ENCODE measurements at places on chromosomes 2 and 18.
A peak's percentile ranks its signal among the peaks of the same experiment; 100 is the strongest.

DNA sequence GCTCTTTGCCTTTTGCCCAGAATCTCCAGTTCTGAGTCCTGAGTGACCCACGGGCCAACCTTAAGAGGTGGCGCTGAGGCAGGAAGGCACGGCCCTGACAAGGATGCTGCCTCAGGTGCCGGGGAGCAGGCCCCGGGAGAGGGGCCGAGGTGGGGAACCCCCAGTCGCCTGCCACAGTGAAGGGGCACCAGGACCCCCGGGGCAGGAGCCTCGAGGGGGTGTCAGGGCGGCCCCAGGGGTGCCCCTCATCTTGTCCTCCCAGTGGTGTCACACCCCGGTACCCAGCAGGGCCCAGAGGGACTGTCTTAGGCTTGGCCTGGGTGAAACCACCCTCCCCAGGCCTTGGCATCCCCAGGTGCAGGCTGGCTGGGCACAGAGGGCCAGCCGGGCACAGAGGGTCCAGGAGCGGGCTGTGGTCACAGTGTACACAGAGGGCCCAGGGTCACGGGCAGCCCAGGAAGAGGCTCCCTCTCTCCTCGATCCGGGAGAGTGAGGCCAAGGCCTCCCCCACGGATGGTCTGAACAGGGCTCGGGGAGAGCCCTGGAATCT lies 1.0 kb downstream of the PDCD1 start:
- no peak for DNase-seq

DNA sequence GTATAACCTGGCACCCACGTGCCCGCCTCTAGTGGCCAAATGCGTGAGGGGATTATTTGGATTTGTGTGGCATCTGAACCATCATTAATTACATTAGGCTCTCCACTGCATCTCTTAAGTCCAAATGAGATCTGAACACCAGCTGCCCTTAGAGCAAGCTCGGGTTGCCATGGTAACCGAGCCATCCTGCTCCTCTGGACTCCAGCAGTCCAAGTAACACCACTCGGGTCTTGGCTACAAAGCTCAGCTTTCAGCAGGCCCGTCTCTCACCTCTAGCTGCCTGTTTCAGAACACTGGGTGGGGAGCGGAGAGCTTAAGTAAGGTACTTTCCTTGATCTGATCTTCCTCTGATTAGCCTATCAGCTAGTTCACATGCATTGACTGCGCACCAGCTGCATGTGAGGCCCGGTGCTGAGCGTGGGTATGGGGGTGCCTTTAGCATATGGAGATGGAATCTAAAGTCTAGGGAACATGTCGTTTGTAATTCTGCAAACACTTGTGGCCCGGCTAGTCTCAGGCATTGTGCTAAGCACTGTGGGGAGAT lies 14.1 kb upstream of the CYS1 start:
- DNase-seq: no peak

GRCh38 chr18:79857082-79857671 lies 59.4 kb downstream of the KCNG2 start:
- peak; percentile 54 for DNase-seq

DNA sequence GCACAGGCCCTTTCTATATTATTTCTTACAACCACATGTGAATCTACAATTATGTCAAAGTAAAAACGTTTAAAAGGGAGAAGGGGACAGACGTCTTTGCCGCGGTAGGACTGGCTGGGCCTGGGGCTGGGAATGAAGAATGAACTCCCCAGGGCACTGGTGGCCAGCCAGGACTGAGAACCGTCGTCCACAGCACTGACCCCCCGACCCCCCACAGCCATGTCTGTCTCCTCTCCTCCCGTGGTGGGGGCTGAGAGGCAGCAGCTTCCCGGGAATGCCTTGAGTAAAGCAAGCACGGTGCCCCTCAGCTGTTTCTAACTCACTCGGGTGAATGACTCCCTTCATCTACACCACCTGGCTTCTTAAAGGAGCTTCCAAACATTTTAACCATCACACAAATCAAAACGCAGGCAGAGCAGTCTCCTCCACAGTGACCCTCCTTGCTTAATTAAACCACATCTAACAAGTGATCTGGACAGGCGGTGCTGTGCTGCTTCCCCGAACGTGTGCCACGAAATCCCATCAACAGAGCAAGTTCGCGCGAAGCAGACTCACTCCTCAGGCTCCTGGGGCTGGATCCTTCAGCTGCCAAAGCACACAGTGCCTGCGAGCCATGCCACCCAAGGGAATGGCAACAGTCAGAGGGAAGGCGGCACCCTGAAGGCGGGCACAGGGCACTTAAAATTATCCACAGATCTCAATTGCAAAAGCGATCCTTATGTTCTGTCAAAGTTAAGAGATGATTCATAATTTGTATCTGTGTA lies 217.7 kb downstream of the EIPR1 start:
- DNase-seq: no peak

- DNase-seq: peak; percentile 70
These were observed 37.4 kb downstream of the VAPA start for GRCh38 chr18:9951022-9951859.

DNA sequence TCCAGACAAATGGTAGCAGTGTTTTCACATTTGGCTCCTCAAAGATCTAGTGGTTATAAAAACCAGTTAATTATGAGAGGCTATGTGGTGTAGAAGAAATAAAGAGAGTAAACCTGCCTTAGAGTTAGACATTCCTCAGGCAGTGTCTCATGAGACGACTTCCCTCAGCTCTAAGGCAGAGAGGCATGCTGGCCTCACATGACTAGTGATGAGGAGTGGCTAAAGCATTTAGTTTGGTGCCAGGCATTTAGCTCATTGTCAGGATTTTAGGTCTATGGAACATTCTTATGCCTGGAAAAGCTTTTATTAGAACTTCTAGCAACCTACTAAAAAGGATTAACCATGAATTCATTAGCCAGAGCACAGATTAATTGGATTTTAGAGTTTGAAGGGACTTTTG lies 90.3 kb downstream of the RPRM start:
- peak; percentile 75 for DNase-seq

Data from fibroblast of upper back skin (primary cell).